Stimulated activated CD4-positive, alpha-beta T cell treated with anti-CD3 and anti-CD28 coated beads, Interleukin-15, amount 100 ng/mL, for 48 hours (primary cell): ENCODE measurements at places on chromosomes 3 and 15.

- DNase-seq: no peak
These were observed 10.5 kb downstream of the FBXL2 start for GRCh38 chr3:33287672-33288282.

GRCh38 chr3:46517016-46517783 lies 19.4 kb downstream of the RTP3 start:
- no peak for DNase-seq

GRCh38 chr15:29196722-29197121 lies 72.9 kb downstream of the NSMCE3 start:
- DNase-seq: no peak

DNA sequence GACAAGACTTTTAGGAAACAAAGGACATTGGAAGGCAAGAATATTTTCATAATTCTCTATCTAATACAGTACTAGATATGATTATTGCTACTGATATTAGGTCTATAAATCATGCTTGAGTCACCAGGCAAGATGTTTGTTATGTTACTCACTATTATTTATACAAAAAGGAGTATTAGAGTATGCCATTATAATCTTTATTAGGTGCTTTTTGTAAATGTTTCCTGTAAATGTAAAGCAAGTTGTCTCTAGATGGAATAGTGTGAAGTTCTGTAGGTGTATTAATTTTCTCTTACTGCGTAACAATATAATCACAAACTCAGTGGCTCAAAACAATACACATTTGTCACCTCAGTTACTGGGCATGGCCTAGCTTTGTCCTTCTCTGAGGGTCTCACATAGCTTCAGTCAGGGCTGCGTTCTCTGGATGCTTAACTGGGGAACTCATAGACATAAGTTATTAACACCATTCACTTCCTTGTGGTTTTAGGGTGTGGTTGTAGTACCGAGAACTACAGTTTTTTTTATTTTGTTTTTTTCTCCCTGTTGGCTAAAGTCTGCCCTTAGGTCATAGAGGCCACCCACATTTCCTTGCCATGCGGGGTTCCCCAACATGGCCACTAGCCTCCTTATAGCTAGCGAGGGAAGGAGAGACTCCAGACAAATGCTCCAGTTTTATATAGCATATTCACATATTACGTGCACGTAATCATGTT lies 20.3 kb upstream of the MAP3K13 start:
- DNase-seq: no peak

DNA sequence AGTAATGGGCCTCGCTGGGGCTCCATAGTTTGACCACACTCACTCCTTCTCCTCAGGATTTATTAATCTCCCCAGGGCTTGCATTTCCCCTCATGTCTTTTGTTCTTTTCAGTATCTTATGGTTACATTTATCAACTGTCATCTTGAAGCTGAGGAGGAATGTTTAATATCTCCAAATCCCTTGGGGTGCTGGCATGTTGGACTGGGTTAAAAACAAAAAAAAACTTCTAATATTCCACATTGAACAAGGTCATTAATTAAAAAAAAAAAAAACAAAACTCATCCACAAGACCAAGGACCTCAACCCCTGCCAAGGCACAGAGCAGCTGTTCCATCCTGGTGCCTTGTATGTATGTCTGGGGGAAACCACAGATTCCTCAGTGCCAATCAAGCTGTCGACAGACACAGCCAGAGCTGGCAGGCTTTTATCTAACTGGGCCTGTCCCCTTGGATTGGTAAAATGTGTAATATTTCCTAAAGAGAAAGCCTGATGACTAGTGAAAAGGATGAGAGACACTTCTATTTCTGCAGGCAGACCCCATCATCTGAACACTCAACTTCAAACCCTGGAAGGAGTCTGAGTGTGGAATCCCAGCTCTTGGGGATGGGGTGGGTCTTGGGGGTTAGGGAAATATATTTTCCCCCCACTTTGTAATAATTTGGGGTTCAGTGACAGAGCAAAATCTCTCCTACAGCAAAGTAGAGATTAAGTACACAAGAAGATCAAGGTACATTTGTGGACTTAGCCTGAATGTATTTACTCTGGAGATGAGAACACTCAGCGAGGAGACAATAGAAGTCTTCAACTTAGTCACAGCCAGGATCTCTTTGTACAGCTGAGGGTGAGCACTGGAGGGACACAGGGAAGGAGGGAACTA lies 69.1 kb downstream of the TTC23 start:
- no peak for DNase-seq

GRCh38 chr15:73630921-73631362 lies 2.2 kb downstream of the NPTN start:
- DNase-seq: no peak

GRCh38 chr3:31613177-31613576 lies 80.5 kb downstream of the STT3B start:
- no peak for DNase-seq

- no peak for DNase-seq
These were observed 681.2 kb upstream of the GRM7 start for GRCh38 chr3:6179761-6180160.

DNA sequence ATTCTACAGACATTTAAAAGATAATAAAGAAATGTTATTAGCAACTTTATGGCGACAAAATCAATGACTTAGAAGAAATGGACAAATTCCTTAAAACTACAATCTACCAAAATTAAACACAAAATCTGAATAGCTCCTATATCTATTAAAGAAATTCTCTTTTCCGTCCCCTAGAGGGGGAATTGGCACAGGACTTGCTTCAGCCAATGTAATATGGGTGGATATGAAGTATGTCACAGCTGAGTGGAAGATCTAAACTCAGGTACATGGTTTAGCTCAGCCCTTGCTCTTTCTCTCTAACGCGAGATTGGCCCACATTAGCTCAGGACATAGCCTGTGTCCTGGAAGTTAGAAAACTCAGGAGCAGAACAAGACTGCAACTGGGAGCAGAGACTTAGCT lies 79.3 kb downstream of the DNAH12 start:
- DNase-seq: no peak

- no peak for DNase-seq
These were observed 560.8 kb upstream of the TBL1XR1 start for GRCh38 chr3:177758126-177758525.

DNA sequence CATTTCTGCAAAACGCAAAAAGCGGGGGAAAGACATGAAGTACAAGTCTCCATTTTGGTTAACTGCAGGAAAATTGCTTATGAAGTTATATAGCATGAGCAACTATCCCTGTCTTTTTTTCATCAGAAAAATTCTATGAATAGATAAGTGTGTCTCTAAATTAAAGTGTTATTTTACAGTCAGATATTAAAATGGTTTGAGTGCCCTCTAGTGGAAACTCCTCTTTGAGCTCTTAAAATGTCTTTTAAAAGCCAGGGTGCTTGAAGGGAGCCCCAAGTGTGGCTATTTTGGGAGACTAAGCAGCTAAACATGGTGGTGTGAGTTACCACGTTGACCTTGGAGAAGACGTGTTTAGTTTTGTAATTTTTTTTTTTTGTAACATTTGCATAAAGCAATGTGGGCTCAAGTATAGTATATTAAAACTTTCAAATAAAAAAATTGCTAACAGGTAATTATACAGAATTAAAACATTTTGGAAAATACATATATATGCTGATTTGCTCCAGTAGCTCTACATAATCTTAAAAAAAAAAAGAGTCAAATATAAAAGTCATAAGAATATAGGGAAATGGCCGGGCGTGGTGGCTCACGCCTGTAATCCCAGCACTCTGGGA lies 77.2 kb downstream of the PPP2R3A start:
- no peak for DNase-seq

GRCh38 chr15:74913041-74913440 lies 6.4 kb upstream of the FAM219B start:
- DNase-seq: no peak

DNA sequence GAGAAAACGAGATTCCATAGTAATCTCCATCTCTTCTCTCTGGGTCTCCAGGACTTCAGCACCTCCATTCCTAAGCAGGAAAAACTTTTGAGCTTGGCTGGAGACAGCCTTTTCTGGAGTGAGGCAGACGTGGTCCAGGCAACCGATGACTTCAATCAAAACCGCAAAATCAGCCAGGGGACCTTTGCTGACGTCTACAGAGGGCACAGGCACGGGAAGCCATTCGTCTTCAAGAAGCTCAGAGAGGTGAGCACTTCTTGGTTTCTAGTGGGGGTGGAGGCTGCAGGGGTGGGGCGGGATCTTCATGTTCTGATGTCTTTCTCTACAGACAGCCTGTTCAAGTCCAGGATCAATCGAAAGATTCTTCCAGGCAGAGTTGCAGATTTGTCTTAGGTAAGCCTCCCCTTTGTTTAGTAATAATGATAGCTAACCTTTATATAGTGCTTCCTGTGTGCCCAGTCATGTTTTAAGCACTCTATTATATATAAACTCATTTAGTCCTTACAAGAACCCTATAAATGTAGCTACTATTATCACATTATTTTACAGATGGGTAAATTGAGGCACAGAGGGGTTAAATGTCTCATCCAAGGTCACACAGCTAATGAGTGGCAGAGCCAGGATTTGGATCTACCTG lies 35.0 kb upstream of the TATDN2 start:
- no peak for DNase-seq

GRCh38 chr15:101434032-101434920 lies 55.2 kb downstream of the PCSK6 start:
- no peak for DNase-seq
